Stimulated activated CD4-positive, alpha-beta T cell treated with anti-CD3 and anti-CD28 coated beads, Interleukin-4, amount 100 ng/mL, for 1 hour (primary cell): ENCODE measurements at places on chromosomes 12 and 14.

GRCh38 chr12:15982471-15982870 is 71.3 kb downstream of the DERA start:
- no peak for DNase-seq

DNA sequence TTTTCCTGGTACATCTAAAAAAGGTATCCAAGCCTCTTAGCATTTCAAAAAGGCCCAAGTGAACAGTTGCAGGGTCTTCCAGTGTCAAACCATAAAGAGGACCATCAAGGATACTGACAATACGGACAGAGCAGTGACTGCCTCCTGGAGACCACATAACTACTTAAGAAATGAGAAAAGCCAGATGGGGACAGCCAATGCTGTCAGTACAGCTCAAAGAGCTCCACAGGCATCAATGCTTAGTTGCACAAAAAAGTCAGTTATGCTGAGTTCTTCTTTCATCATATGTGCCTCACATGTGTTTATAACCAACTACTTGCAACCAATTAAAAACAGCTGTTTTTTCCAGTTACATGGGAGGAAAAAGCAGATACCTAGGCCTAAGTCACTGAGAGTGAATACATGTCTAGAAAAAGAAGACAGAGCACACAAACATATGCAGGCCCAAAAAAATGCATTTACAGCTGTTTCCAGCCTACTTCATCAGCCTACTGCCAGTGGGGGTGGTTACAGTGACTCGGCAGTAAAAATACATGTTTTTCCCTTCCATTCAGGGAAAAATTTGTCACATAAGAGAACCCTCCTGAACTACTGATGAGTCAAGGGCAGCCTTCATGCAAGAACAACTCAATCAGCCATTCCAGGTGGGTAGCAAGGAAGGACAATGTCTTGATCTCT is 84.0 kb downstream of the DCAF5 start:
- DNase-seq, result no peak

- DNase-seq, result no peak
These were observed 975.6 kb downstream of the GALC start for GRCh38 chr14:87017335-87017734.

DNA sequence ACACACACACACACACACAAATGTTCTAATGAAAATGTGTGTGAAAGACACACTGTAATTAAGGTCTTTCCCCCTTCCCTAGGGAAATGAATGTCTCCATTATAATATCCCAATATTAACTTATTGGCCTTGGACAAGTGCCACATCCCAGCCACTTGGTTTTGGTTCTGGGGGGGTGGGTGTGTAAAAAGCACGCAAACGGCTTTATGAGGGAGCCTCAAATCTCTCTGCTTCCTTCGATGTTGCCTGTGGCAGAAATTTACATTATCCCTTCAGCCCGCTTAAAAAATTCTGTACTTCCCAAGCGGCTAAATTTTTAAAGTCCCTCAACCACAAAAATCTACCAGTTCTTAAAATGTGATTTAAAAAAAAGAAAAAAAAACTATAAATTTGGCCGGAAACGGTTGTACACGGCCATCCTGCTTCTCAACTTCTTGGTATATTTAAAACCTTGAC is 432 bp downstream of the C14orf93 start:
- DNase-seq, result no peak

- DNase-seq, result no peak
These were observed 5.5 kb upstream of the TC2N start for GRCh38 chr14:91872517-91873470.

- no peak for DNase-seq
These were observed 3.7 kb upstream of the SUOX start for GRCh38 chr12:55993230-55993853.

- DNase-seq, result no peak
These were observed 25.6 kb downstream of the TFCP2 start for GRCh38 chr12:51147309-51147708.

GRCh38 chr12:69834576-69834975 is 9.5 kb downstream of the MYRFL start:
- no peak for DNase-seq

DNA sequence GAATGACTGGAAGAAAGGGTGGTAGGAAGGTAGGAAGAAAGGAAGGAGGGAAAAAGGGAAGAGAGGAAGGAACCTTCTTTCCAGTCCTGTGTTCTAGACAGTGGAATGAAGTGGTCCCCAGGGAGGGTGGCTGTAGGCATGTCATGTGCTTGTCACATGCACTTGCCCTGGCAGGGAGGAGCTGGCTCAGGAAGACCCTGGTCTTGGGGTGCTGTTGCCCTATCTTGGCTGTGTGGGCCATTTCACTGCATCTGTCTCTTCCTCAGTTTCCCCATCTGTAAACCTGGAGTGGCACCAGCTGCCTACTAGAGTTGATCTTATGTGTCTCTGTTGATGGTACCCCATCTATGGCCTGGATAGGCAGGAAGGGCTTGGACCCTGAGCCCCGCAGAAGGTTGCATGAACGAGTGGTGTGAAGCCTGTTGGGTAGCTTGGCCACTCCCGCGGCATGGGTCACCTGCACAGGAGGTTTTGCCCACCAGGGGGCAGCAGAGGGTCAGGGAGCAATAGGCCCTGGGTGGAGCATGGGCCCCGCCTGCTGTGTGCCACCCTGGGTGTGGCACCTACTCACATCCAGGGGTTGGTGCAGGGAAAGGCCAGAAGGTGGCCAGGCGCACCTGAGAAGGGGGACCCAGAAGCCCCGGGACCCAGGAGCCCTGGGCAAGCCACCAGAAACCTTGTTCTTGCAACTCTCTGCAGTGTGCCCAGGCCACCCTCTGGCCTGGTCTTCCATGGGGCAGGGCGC is 25.1 kb downstream of the MEG3 start:
- DNase-seq, result peak; percentile 80

DNA sequence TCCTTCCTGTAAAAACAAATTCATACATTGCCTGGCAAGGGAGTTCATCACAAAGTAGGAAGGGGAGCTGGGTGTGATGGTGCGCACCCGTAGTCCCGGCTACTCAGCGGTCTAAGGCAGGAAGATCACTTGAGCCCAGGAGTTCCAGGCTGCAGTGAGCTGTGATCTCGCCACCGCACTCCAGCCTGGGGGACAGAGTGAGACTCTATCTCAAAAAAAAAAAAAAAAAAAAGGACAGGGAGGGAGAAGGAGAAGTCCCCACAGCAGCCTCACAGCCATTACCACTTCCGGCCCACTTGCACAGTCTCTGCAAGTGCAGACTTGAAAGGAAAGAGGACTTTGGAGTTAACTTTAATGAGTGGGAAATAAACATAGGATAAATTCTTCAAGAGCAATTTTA is 121.0 kb downstream of the FBXL14 start:
- no peak for DNase-seq

DNA sequence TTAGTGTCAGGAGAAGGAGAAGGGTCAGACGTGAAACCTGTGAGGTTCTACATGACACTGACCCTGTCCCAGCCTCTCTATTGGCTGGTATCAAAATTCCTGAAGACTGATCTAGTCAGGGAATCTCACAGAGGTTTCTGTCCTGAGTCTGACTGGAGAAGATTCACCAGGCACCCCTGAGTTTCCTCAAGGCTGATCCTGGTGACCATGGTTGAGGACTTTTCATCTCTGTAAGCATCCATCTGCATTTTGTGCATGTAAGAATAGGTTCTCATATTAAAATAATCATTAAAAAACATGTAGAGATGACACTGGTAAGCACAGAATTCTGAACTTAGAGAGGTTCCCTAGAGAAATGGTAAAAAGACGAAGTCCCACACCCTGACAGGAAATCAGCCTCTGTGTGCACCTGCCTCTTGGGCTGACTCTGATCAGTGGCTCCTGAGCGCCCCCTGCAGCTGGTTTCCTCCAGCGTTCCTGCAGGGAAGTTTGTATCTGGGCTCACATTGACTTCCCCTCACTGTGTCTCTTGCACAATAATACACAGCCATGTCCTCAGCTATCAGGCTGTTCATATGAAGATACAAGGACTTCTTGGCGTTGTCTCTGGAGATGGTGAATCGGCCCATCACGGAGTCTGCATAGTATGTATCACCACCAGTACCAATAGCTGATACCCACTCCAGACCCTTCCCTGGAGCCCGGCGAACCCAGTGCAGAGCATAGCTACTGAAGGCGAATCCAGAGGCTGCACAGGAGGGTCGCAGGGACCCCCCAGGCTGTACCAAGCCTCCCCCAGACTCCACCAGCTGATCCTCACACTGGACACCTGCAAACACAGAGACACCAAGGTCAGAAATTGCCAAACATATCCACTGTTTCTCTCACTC is 991.9 kb downstream of the TMEM121 start:
- DNase-seq, result peak; percentile 86

- DNase-seq, result no peak
These were observed 61.1 kb upstream of the CDKN3 start for GRCh38 chr14:54335569-54336155.

DNA sequence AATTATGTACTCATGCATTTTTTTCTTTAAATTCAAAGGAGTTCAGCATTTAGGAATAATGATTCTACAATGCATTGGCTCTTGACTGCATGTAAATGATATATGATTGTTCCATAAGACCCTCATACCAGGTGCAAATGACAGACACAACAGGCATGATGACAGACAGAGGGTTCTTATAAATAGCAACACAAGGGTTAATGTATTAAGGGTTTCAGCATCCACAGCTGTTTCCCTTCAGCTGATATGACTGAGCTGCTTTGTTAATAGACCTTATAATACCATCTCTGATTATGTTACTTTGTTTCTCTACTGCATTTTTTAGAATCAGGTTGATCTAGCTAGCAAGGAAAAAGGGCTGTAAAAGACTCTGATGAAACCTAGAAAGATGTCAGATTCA is 90.8 kb upstream of the TMTC2 start:
- no peak for DNase-seq

DNA sequence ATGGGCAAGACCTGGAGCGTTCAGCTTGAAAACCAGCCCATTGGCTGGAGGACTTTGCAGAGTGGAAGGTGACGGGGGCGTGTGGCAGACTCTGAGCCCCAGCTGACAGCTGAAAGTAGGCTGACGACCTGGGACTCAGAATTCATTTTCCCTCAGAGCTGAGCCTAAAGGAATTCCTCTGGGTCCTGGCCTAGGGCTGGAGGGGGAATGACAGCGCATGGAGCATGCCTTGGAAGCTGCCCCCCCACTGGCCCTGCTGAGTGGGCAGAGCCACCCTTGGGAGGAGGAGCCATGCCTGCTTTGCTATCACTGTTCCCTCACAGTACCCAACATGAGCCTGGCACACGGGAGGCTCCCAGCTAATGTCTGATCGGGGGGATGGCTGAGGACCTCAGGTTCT is 25.4 kb upstream of the SMOC1 start:
- no peak for DNase-seq

- DNase-seq, result no peak
These were observed at the start of gene ALX1 for GRCh38 chr12:85280165-85280983. TSS of gene ALX1 (plus strand) at chr12:85280220. CDS start at chr12:85280262, 42 bp downstream.

DNA sequence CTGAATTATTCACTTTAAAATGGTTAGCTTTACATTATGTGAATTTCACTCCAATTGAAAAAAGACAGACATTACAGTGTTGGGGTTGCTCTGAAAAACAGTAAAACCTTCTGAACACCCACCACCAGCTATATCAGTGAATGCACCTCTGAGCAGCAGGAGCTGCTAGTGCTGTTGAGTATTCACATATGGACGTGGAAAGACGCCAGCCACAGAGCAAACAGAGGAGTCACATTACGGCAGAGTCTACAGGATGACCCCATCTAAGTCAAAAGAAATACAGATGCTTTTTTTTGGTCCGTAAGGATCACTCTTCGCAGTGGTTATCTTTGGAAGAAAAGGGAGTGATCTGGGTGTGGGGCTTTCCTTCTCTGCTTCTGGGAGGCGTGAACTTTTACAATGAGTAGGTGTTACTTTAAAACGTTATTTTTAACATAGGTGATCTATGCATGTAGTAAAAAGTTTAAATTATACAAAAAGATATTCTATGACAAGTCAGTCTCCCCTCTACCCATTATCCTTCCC is 4.5 kb downstream of the HVCN1 start:
- no peak for DNase-seq

GRCh38 chr14:47012533-47013280 is 361.1 kb upstream of the RPL10L start:
- no peak for DNase-seq

- no peak for DNase-seq
These were observed 182.6 kb downstream of the SLC25A21 start for GRCh38 chr14:36989806-36990205.

DNA sequence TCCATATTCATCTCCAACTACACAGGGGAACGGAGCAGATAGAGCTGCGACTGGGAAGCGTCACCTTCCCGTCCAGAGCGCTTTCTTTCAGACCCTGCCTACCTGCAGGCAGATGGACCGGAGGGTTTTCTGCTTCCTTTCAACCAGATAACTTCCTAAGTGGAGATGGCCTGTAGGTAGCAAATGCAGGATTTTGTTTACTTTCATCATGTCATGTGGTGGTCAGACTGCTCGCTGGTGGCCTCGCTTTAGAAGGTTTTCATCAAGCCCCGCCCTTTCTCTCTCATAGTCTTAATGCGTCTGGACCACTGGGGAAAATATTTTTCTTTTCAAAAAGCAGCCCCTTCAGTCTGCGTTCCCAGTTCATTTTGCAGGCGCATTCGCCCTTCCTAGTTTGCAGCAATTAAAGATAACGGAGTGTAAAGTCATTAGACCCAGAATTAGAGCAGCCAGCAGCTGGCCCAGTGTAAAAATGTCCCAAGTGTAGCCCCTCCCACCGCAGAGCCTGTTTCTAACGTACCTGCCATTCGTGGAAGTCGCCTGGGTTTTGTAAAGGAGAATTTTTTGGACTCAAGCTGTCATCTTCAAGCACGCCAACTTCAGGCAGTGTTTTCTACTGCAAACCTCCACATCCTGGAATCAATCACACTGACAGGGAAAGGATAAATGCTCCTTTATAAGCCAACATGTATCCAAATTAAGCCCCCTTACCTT is 68.9 kb downstream of the TESC start:
- DNase-seq, result no peak

GRCh38 chr14:75906680-75907280 is 75.0 kb downstream of the TGFB3 start:
- peak; percentile 58 for DNase-seq

GRCh38 chr14:91173904-91174303 is 60.0 kb downstream of the DGLUCY start:
- DNase-seq, result no peak

GRCh38 chr12:6697584-6698351 is 2.8 kb downstream of the PIANP start:
- DNase-seq, result no peak

DNA sequence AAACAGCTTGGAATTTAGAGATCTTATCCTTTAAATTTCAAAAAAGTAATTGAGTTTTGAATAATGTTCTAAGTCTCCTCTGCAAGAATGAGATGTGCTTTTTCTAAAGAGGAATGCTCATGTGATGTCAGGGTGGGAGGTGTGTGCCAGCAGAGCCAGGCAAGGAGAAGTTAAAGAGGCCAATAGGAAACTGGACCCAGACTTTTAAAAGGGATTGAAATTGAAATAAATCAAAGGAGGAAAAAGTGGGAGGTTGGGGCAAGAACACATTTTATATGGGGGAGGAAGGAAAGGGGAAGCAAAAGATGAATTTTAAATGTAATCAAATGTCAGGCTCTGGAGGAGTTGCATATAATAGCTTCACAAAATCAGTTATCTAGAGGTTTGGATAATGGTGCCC is 126.1 kb downstream of the FIGNL2 start:
- DNase-seq, result no peak
